ENCODE measurements at places on chromosomes 7 and 10. TPM values are rescaled to one million over a fixed set of nuclear protein-coding genes. Genes with fewer than 3 reads are reported as not detected.

Gene STOX1
- total RNA-seq: 0.57 TPM

DNA sequence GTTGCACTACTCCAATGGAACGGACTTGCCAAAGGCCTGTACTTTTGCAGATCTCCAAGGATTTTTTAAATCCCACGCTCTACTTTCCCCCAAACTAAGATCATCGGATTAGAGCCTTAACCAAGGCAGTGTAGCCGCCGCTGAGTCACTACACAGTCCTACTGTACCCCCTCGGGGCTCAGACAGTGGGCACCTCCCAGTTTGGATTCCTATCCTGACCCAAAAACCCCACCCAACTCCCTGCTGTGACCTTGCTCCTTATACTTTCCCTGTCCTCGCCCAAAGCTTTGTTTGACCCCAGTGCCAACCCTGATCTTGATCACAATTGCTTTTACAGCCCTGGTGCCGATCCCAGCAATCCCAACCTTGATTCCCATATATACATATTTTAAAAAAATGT is 17.5 kb upstream of the PLAU start:
- no peak for DNase-seq
- H3K27ac ChIP-seq: no peak overlapping the region
- H3K4me1 ChIP-seq: peaks cover 16% of the 10 kb centered on the region
- H3K27me3 ChIP-seq: no peaks in the 10 kb centered on the region

GRCh38 chr10:101896225-101896877 is 52.8 kb upstream of the KCNIP2 start:
- H3K36me3 ChIP-seq: no peaks in the 10 kb centered on the region
- no peak for DNase-seq
- no peak overlapping the region for H3K27ac ChIP-seq

Gene ZNF746
- 30.4 TPM for total RNA-seq

Gene RHOBTB1
- 1.1 TPM for total RNA-seq

Gene GFRA1
- not detected for total RNA-seq

DNA sequence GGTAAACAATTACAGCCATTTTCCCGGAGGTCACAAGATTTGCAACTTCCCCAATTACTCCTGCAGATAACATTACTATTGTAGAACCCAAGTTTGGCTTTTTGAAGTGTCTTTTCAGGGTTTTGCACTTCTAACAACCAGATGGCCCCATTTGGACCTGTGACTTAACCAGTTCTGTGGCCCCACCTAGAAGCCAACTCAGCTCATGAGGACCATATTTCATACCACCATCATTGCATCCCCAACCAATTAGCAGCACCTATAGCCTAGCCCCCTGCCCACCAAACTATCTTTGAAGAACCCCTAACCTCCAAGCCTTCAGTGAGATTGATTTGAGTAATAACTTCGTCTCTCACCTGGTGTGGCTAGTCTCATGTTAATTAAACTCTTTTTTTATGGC is 51.3 kb upstream of the WDR11 start:
- no peak overlapping the region for H3K27ac ChIP-seq
- no peak for DNase-seq
- H3K27me3 ChIP-seq: no peaks in the 10 kb centered on the region
- H3K36me3 ChIP-seq: no peaks in the 10 kb centered on the region
- no peaks in the 10 kb centered on the region for H3K4me1 ChIP-seq
- no peak overlapping the region for H3K4me3 ChIP-seq

GRCh38 chr7:47953822-47954221 is 5.6 kb upstream of the PKD1L1 start:
- no peaks in the 10 kb centered on the region for H3K27me3 ChIP-seq
- no peak overlapping the region for H3K4me3 ChIP-seq
- DNase-seq: no peak

DNA sequence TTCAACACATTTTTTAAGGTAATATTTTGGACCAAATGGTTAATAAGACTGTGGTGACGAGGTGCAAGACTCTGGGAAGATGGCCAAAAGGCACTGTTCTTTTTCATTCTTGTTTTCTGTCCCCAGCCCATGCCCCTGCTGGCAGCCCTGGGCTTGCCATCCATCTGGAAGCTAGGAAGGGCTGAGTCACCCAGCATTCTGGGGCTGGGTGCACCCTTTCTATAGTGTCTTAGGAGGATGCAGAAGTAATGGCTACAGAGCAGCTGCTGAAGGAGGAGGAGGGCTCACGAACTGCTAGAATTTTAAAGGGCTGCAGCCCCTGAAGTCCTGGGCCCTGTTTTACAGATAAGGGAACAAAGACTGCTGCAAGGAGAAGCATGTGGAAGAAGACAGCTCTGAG is 42.8 kb upstream of the ZNF32 start:
- H3K27me3 ChIP-seq: no peaks in the 10 kb centered on the region
- no peaks in the 10 kb centered on the region for H3K36me3 ChIP-seq
- H3K27ac ChIP-seq: no peak overlapping the region
- DNase-seq: no peak
- H3K4me1 ChIP-seq: peaks cover 9% of the 10 kb centered on the region

- no peak overlapping the region for H3K4me3 ChIP-seq
- no peaks in the 10 kb centered on the region for H3K36me3 ChIP-seq
- H3K27me3 ChIP-seq: no peaks in the 10 kb centered on the region
- H3K27ac ChIP-seq: no peak overlapping the region
- DNase-seq: no peak
Measured at GRCh38 chr10:85849315-85849714, 517.3 kb downstream of the GRID1 start.

GRCh38 chr7:133709036-133709880 is 417.9 kb upstream of the LRGUK start:
- DNase-seq: no peak
- no peak overlapping the region for H3K4me3 ChIP-seq
- no peaks in the 10 kb centered on the region for H3K36me3 ChIP-seq
- H3K4me1 ChIP-seq: no peaks in the 10 kb centered on the region

Gene NMT2
- total RNA-seq: 73.3 TPM

Gene TFEC
- 33.1 TPM for total RNA-seq

GRCh38 chr7:92631850-92632487 is 41.8 kb upstream of the FAM133B start:
- H3K4me1 ChIP-seq: peaks cover 6% of the 10 kb centered on the region
- no peak overlapping the region for H3K4me3 ChIP-seq
- no peaks in the 10 kb centered on the region for H3K27me3 ChIP-seq
- H3K27ac ChIP-seq: no peak overlapping the region
- H3K36me3 ChIP-seq: peaks cover 3% of the 10 kb centered on the region

DNA sequence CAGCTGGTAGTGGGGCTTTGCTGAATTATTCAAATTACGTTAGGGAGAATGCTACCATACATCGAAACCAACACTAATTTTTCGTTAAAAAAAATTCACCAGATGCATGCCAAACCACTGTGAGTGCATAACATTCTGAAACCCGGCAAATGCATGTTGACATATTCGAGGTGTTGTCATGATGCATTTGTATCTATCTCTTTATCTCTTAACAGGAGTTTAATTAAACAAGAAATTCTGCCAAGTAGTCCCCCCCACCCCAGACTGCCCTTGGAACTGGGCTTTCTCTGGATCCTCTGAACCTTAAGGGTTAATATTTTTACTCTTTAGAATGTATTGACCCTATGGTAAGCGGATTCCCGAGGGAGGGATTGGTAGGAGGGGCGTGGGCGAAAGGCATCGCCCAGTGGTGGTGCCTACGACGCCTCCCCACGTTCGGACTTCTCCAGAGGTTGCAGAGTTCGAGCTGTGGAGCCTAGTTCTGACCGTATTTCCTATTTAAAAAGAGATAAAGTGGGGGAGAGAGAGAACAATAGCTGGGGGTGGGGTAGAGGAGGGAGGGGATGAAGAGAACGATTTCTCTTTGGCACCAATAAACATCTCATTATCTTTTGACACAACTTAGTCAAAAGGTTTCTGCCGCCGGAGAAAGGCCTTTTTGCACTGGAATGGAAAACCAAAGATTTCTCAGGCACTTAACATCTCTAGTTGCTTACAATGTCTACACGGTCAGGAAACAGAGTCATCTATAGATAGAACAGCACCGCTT is 7.2 kb downstream of the DLX6 start:
- H3K27me3 ChIP-seq: peaks cover 78% of the 10 kb centered on the region
- no peaks in the 10 kb centered on the region for H3K4me1 ChIP-seq
- H3K36me3 ChIP-seq: no peaks in the 10 kb centered on the region
- no peak for DNase-seq
- H3K27ac ChIP-seq: no peak overlapping the region

GRCh38 chr7:157022681-157023588 is 12.5 kb upstream of the MNX1 start:
- no peak overlapping the region for H3K4me3 ChIP-seq
- no peaks in the 10 kb centered on the region for H3K36me3 ChIP-seq
- DNase-seq: no peak
- H3K27me3 ChIP-seq: peaks cover 55% of the 10 kb centered on the region
- no peak overlapping the region for H3K27ac ChIP-seq

DNA sequence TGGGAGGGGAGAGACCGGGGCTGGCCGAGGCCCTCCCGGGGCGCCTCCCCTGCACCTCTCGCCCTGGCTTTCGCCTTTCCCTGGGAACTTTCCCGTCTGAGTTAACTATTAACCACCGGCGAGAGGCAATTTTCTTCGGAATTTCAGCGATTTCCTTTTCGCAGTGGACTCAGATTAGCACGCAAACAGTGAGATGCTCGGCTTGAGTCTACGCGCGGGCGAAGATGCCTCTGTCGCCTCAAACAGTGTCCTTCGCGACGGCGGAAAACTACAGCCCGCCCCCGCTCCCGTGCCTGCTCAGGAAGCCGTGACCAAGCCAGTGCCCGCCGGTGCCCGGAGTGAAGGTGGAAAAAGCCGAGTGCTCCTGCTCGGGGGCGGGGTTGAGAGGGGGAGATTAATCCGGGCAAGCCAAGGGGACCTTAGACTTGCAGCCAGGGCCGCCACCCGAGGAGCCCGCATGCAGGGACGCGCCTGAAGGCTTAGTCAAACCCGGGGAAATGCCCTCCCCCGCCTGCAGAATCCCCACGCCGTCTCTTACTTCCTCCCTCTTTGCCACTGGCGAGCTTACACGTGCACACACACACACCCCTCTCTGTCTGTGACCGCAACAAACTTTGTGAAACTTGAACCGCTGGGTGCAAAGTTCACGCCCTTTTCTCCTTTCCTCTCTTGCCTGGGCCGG is 14.5 kb upstream of the PAX2 start:
- peaks cover 28% of the 10 kb centered on the region for H3K4me1 ChIP-seq
- H3K27me3 ChIP-seq: no peaks in the 10 kb centered on the region
- no peak overlapping the region for H3K4me3 ChIP-seq
- H3K27ac ChIP-seq: no peak overlapping the region
- DNase-seq: peak; percentile 66

DNA sequence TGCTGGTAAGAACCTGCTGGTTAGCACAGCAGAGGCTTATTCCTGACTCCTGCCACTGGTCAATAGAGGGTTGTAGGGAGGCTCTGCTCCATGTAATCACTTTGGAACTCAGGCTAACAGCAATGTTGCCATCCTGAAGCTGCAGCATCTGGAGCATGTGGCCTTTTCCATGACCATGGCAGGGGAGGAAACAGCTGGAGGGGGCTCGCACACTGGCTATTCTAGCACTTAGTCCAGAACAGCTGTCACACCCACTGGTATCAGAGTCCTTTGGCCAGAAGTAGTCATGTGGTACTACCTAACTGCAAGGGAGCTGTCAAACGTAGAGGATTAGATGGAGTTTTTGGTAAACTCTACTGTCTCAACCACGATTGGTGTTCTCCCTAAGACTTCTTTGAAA is 450.0 kb downstream of the RPS24 start:
- no peaks in the 10 kb centered on the region for H3K36me3 ChIP-seq
- no peak overlapping the region for H3K27ac ChIP-seq
- H3K4me1 ChIP-seq: no peaks in the 10 kb centered on the region
- no peak for DNase-seq

- no peaks in the 10 kb centered on the region for H3K36me3 ChIP-seq
- H3K4me3 ChIP-seq: no peak overlapping the region
- no peaks in the 10 kb centered on the region for H3K27me3 ChIP-seq
- DNase-seq: no peak
Measured at GRCh38 chr7:43508461-43508860, 74.4 kb upstream of the STK17A start.

DNA sequence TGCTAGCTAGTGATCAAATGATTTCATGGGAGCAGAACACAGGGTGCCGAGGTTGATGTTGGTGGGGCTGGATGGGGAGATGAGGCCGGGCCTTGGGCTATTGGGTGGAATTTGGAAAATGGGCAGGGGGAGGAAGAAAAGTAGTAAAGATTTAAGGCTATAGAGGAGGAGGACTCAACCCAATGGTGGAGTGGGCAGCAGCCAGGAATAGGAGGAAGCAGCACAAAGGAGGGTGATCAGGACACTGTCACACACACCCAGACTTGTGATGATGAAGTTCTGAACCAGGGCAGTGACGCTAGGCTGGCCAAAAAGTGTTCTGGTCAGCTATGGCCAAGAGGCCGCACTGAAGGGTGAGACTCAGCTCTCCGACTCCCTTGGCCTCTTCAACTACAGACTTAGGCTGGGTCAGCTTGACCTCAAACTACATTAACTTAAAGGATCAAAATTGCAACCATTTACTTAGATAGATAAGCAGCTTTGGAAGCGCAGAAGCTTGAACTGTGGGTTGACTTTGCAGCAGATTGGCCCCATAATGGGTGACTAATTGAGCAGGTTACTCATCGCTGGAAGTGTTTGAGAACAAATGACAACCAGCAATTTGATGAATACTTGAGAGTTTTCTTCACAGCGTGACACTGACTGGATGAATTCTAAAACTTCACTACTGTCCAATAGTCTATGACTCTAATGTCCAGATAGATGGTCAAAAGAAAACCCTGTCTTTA is 29.4 kb upstream of the GPR26 start:
- H3K36me3 ChIP-seq: no peaks in the 10 kb centered on the region
- peaks cover 4% of the 10 kb centered on the region for H3K27me3 ChIP-seq
- no peak overlapping the region for H3K4me3 ChIP-seq
- no peak overlapping the region for H3K27ac ChIP-seq
- H3K4me1 ChIP-seq: no peaks in the 10 kb centered on the region
